ENCODE measurements at places on chromosomes 4 and X.
A peak's percentile ranks its signal among the peaks of the same experiment; 100 is the strongest.

DNA sequence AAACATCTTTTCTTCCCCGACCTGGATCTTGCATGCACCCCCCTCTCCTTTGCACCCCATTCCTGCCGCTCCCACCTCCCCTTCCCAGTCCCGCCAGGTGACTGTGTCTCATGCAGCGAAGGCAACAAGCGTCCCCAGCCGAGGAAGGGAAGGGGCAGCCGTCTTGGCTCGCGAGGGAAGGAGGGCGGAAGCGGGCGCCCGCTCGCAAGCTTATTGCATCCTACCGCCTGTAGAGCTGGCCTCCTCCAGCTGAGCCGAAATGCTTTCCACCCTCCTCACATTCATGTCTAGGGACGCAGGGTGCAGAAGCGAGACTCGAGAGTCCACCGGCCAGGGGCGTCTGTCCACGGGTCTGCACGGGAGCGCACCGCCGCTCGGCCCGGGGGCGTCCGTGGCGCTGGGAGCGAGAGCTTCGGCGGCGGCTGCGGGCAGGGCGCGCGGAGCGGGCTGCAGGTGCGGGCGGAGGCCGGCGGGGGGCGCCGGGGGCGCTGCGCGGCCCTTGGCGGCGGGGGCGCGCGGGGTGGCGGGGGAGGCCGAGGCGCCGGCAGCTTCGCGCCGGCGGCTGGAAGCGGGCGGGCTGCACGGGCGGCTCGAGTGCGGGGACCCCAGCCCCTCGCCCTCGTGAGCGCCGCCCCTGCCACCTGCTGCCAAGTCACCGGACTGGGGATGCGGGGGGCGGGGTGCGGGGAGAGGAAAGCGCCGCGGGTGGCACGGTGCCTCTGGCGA is at the start of gene KCNIP4:
KCNIP4 (minus strand) TSS at position 426 of the 726 bp plus-strand sequence.
- DNase-seq: no peak

- DNase-seq: no peak
Observed at GRCh38 chr4:69920874-69921273, 10.0 kb upstream of the CSN1S1 start.

- DNase-seq: no peak
Observed at GRCh38 chr4:14375816-14376215, 626.5 kb upstream of the CPEB2 start.

DNA sequence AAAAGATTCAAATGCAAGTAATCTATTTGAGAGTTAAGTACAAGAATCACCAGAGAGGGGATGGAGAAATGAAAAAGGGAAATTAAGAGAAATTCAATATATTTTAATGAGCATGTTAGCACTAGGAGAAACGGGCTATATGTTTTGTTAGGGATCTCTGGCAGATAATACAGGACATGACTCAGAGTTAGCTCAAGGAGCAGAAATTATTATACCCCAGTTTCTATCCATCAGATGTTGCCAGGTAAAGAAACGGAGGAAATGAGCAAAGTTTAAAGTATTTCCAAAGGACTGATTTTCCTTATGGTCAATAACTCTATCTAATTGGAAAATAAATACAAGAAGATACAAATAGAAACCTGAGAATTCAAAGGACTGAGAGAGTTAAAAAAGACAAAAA is 867.6 kb downstream of the TRAM1L1 start:
- DNase-seq: no peak

DNA sequence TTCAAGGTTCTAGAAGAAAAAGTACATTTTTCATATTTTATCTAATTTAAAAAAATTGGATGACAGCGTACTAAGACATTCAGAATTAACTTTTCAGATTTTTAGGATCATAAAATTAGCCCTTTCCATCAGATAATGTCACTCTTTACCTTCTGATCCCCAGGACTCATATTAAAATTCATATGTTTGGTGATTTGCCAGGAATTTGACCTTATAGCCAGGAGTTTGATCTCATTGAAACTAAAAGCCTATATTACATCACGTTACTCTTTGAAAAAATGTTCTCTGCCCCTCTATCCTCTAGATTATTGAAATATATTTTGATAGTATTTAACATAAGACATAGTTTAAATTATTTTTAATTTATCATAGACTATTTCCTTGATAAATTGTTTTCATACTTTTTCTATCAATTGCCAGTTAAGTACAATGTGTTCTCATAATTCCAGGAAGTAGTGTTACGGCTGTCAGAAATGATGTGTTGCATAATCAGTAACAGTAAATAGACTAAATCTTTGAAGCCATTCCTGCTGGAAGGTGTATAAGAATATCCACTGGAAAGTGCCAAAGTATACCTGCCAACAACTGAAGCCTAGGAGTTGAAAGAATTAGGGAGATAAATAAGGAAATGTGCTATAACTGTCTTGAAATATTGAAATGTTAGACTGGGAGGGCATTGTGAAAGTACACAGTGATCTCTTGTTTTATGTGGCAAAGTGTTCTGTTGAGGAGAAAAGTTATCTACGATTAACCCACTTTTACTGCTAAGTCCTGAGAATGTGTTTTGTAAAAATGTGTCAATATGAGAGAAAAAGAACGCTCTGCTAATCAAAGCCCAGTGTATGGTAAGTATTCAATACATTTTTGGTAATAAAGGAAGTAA is 32.9 kb upstream of the PDGFC start:
- DNase-seq: no peak

- no peak for DNase-seq
Observed at GRCh38 chr4:119643306-119644042, 14.9 kb upstream of the PDE5A start.

GRCh38 chr4:55947912-55948725 is 626 bp upstream of the CEP135 start:
- peak; percentile 44 for DNase-seq

DNA sequence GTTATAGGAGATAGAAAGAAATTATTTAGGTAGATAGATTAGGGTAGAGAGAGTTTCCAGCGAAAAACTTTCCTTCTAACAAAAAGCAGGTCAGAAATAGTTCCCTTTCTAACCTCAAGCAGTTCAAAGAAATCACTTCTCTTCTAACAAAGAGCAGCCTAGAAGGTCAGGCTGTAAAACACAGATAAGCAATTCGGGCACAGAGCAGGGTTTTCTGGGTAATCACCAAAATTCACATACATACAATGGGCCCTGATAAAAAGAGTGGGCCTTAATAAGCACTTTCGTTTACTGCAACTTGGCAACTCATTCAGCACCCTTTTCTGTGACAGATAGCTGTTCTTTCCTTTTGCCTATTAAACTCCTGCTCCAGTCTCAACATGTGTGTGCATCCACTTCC is 13.4 kb upstream of the NAF1 start:
- DNase-seq: no peak

- no peak for DNase-seq
Observed at GRCh38 chr4:42308247-42308646, 89.0 kb upstream of the SHISA3 start.

DNA sequence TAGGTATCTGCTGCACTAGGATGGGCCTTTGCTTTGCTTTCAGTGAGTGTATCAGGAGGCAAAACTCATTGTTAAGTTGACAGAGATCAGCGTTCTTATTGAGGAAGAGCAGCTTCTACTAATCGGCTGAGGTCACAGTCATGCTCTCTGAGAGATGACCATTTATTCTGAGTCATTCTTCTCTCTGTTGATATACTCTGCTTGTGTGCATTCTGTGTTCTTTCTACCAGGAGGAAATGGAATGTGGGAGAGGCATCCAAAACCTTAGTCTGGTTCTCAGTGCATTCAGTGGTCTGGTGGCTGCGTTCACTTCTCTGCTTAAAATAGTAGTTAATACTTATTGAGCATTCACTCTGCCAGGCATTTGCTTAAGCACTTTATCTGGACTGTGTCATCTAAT is 66.2 kb downstream of the RRAGB start:
- DNase-seq: no peak

GRCh38 chr4:15444879-15445547 is 17.2 kb downstream of the C1QTNF7 start:
- no peak for DNase-seq

Measured in effector CD4-positive, alpha-beta T cell (primary cell).